ENCODE measurements at places on chromosomes 2 and 18. TPM values are rescaled to one million over a fixed set of nuclear protein-coding genes. Genes with fewer than 3 reads are reported as not detected.

Gene SPRED2
- 22.5 TPM for total RNA-seq

Gene IL18R1
- total RNA-seq: not detected

Gene MBD5
- total RNA-seq: 29.6 TPM

Gene NT5DC4
- total RNA-seq: not detected

GRCh38 chr2:228731517-228731916 is 539.6 kb downstream of the PID1 start:
- peak; percentile 9 for DNase-seq

Gene QPCT
- total RNA-seq: 3.9 TPM

Gene SFTPB
- not detected for total RNA-seq

- no peak for DNase-seq
Observed at GRCh38 chr18:12777500-12777944, 74.7 kb downstream of the PSMG2 start.

DNA sequence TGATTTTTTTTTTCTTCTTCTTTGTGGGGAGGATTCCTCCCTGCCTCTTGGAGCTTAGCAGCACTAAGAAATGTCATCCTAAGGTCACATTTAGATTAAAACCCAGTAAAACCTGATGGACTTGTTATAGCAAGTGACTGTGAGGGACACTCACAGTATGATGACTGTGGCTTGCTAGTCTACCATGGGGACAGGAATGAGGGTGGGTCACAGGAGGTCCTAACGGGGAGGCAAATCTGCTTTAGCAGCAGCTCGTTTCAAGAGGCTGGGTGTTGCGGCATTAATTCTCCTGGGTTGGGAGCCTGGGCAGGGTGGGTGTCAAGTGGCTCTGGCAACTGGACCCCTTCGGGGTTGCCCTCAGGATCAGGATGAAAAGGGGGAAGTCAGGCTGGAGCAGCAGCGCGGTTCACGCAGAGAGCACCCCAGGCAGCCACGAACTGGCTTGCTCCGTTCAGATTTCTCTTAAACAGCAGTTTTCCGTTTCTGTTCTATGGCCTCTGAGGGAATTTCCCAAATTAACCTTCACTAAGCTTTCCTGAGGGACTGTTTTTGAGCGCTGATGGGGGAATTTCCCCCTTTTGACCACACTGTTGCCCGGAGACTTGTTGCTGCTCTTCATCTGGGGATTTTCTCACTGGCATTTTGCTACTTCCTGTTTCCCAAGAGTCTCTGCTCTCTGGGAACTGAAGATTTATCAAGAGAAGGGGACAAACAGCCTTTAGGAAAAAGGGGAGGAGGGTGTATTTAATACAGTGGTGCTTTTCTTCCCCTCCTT is 59.8 kb upstream of the PELI1 start:
- DNase-seq: no peak

DNA sequence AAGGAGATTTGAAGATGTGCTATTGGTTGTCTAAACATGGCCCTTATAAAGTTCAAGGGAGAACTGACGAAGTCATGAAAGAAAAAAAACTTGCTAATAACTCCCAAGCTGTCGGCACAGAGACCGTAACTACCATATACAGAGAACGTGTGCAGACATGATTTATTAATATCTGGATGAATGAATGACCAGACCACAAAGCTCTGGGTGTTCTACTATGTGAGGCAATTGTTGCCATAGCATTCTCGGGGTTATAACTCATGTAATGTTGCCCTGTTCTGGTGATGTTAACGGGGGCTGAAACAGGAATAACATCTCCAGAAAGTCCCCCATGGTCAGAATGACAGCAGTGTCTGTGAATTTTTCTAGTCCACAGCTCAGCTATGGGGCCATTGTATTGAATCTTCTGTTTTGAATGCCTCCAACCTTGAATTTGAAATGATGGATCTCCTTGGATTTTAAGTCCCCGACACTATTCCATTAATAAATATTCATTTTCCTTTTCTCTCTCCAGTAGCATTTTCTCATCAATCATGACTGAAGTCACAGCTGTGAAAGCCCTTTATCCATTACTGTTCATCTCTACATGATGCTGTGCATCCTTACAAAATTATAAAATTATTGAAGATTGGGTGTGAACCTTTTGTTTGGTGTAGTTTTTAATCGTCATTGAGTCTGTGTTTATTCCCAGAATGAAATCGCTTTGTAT is 483.4 kb upstream of the KLHL29 start:
- no peak for DNase-seq

- DNase-seq: no peak
Observed at GRCh38 chr2:47010176-47010575, 94.6 kb upstream of the MCFD2 start.

Gene ACOXL
- total RNA-seq: 20.8 TPM

DNA sequence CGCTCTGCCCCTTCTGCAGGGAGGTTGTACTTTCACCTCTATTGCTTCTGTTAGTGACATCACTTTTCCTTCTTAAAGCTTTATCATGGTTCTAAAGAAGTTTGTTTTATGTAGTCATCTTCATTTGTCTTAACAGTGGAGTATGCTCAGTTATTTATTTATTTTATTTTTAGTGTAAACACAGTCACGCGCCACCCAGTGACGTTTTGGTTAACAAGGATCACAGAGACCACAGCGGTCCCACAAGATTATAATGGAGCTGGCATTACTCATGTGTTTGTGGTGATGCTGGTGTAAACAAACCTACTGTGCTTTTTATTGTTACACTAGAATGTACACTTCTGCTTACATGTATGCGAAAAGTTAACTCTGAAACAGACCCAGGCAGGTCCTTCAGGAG is 89.9 kb downstream of the SOX11 start:
- no peak for DNase-seq

Gene ZNF2
- 2.9 TPM for total RNA-seq

All from H1 (cell line).